ENCODE measurements at places on chromosomes 12 and 14. TPM values are rescaled to one million over a fixed set of nuclear protein-coding genes. Genes with fewer than 3 reads are reported as not detected.
A peak's percentile ranks its signal among the peaks of the same experiment; 100 is the strongest.

- DNase-seq, result no peak
These were observed 217.1 kb downstream of the CHST11 start for GRCh38 chr12:104673696-104674482.

DNA sequence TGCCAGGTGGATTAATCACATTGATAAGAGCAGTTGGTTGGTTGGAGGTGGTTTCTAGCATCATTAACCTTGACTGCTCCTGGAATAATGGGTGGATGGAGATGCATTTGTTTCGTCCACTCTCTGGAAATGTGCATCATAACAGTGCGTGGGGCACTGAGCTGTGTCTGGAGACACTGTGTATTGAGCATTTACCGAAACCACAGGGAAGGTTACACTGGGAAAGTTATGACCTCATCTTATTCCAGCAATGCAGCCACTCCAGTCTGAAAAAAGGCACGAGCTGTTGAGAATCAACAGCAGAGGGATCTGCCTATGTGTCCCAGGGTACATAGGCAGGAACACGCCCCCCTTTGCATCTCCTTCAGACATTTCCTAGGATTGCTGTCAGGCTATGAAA, 27.2 kb downstream of the RNFT2 start:
- DNase-seq, result peak; percentile 32

GRCh38 chr14:22052795-22053194, 379.2 kb upstream of the OR4E1 start:
- no peak for DNase-seq

GRCh38 chr14:64196814-64197411, 97.3 kb downstream of the ESR2 start:
- peak; percentile 39 for DNase-seq

DNA sequence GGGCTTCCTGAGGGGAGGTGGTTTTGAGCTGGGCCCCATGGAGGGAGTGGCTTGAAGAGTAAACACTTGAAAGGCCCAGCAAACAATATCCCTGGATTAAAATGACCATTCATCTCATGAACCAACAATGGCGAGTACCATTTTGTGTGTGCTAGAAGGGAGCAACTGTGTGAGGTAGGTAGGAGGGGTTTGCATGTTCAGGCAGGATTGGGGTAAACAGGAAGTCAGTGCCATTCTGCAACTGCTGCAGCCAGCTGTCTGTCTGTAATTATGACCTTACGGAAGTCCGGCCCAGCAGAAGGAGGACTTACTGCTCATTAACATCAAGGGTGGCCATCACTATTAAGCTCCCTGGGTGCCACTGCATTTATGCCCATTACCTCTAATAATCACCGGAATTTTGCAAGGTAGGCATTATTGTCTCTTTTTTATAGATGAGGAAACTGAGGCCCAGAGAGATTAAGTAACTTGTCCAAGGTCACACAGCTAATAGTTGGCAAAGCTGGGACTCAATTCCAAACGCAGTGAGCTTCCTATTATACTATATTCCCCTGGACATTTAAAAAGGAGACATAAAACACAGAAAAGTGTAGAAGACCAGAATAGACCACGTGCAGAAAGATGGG, 16.6 kb upstream of the IFI27L2 start:
- DNase-seq, result no peak

- no peak for DNase-seq
These were observed 255.8 kb upstream of the FOXN3 start for GRCh38 chr14:89672636-89673511.

DNA sequence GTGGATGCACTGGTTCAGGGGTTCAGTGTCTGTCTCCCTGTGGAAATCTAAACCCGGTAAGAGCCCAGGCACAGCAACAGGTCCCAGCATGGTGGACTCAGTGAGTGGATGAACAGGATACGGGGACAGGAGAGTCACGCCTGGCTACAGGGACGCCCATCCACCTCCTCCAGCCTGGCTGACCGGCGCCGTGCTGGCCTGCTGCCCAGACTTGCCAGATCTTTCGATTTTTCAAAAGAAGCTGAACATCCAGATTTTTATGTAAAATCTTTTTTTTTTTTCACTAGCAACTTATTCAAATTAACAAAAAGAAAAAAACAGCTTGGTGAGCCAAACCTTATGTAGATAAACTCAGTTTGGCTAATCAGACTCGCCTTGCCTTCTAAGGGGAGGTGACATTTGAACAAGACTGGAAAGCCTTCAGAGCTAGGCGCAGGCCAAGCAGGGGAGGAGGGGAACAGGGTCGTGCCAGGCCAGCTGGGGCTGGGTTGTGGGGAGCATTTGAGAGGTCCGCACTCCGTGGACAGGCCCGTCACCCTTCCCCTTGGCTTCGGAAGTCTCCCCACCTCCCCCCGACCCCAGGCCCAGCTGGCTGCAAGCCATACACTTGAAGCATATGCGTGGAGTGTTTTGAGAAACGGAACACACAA, 87.8 kb upstream of the NCOR2 start:
- DNase-seq, result peak; percentile 82

Gene IL23A
- 0.12 TPM for polyA plus RNA-seq

Gene ACVR1B
- 13.0 TPM for polyA plus RNA-seq

DNA sequence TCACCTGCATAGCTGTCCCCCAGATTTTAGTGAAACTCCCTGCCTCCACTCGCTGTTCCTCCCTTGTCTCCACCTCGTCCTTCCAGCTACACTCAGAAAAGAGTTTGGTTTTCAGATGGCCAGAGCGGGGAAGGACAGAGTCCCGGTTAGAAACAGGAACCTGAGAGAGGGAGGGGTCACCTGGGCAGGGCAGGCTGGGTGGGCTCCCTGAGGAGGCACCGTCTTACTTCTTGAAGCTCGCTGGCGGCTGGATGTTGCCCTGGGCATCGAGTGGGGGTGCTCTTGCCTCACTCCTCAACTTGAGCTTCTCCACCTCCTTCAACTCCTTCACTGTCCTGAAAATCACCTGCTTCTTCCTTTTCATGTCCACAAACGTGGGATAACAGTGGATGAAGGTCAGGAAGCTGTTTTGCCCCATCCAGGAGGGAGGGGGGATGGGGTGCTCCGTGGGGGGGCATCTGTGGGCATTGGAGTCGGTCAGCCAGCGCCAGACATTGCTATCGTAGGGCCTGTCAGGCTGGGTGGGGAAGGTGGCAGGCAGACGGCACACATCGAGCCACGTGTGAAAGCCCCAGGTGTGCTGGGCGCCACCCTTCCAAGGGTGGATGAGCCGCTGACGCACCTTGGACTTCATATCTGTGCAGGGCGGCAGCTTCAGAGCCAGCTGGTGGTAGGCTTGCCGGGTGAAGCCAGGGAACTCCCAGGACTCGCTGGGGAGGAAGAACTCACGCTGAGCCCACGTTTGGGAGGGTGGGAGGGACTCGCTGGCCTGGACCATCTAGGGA, 2.0 kb downstream of the TEX52 start:
- no peak for DNase-seq

GRCh38 chr14:20428010-20428365, 8.0 kb downstream of the KLHL33 start:
- no peak for DNase-seq

DNA sequence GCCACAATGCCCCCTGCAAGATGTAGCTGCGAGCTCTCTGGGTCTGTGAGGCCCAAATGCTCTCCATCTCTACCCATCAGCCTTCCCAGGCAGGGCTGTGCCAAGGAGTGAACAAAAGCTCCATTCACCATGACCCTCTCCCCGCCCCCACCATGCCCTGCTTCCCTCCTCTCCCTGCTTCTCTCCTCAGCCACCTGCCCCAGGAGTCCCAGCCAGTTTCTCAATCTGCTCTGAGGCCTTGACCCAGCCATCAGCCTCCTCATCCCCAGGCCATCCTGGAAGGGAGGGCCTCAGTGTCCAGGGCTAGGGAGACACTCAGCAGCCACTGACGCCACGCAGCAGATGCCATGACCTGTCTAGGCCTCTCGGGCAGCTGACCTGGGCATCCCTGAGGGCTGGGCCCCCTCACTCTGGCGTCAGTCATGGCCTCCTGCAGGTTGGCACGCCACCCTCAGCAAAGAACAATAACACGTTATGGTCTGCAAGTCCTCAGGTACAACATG, 8.5 kb upstream of the KRT5 start:
- DNase-seq, result no peak

GRCh38 chr14:83312511-83312910, 1778.9 kb upstream of the SEL1L start:
- DNase-seq, result no peak

DNA sequence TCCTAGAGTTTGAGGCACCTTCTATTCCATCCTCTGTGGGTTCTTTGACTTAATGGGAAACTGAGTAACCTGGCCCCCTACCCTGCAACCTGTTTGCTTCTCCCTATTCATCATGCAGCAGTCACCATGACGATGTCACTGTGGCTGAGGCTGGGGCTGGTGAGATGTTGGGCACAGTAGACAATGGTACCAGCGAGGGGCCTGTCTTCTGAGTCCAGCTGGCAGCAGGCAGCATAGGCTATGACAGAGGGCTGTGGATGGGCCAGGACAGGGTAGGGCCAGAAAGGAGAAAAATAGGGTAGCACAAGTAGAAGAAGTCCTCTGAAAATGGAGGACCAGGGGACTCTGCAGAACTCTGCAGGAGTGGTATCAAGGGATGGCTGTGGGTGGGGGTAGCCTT, 2.0 kb downstream of the CIROP start:
- DNase-seq, result no peak

DNA sequence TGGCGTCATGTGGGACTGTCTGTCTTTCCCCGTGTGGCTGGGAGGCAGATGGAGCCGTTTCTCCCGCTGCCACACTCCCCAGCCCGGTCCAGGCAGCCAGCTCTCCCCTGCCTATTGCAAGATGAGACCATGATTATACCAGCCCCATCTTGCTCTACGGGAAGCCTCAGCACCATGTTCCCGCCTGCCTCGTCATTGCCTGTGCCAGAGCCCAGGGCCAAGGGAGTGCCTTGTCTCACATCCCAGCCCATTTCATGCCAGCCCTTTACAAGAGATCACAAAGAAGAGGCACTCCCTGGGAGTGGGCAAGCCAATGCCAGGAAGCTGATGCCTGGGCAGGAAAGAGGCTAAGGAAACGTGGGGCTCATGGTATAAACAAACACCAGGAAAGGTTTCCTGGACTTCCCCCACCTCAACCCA, 23.9 kb downstream of the GPR68 start:
- no peak for DNase-seq
